ENCODE measurements at places on chromosomes 7 and 10. TPM values are rescaled to one million over a fixed set of nuclear protein-coding genes. Genes with fewer than 3 reads are reported as not detected.

Gene FAM25G
- 82.7 TPM for total RNA-seq

Gene SEPTIN14
- not detected for total RNA-seq

Gene PRSS37
- not detected for total RNA-seq

Gene GPR37
- 4.5 TPM for total RNA-seq

Gene MYPN
- not detected for total RNA-seq

Gene PARD3
- total RNA-seq = 168 TPM

Gene SNCG
- 26.5 TPM for total RNA-seq

Gene TAS2R41
- total RNA-seq = not detected

Gene RTKN2
- total RNA-seq = 0.67 TPM

Gene RGR
- total RNA-seq = not detected

Gene SPRN
- total RNA-seq = 0.19 TPM

Gene PDK4
- total RNA-seq = 234 TPM

Gene MYH16
- not detected for total RNA-seq

Gene AOC1
- 1.3 TPM for total RNA-seq

Gene LIPK
- total RNA-seq = 17.4 TPM

Gene NAT16
- total RNA-seq = not detected

Gene SPDYE2B
- total RNA-seq = not detected

Gene DPP6
- 4.2 TPM for total RNA-seq

Gene DDC
- not detected for total RNA-seq

Gene FGFR2
- 179 TPM for total RNA-seq

Gene CYP3A4
- total RNA-seq = 5.2 TPM

Gene HOXA11
- 0.27 TPM for total RNA-seq

Gene OR9A2
- not detected for total RNA-seq

Gene CPA4
- total RNA-seq = 44.4 TPM

Gene IDI2
- not detected for total RNA-seq

Gene GJD4
- not detected for total RNA-seq

Gene JAKMIP3
- total RNA-seq = 0.55 TPM

Gene ABCB1
- total RNA-seq = 0.91 TPM

Gene RNF32
- 0.62 TPM for total RNA-seq

Gene CH25H
- total RNA-seq = 1.2 TPM

Gene UNC5B
- 9.6 TPM for total RNA-seq

Gene CCDC136
- 2.3 TPM for total RNA-seq

Gene RPEL1
- not detected for total RNA-seq

Gene GDF2
- total RNA-seq = not detected

Gene PDZD7
- total RNA-seq = 9.0 TPM

Gene ABCB4
- total RNA-seq = 0.08 TPM

Gene ATRNL1
- 0.49 TPM for total RNA-seq
